ENCODE measurements at places on chromosomes 4 and X. TPM values are rescaled to one million over a fixed set of nuclear protein-coding genes. Genes with fewer than 3 reads are reported as not detected.

The TACR3 gene
- total RNA-seq = 0.10 TPM

The NDUFA1 gene
- 69.7 TPM for total RNA-seq

The LPAR4 gene
- not detected for total RNA-seq

The ZAR1 gene
- total RNA-seq = not detected

The TMEM255A gene
- total RNA-seq = 0.67 TPM

The HHIP gene
- total RNA-seq = 0.81 TPM

The SYTL4 gene
- total RNA-seq = 13.1 TPM

The PSAPL1 gene
- total RNA-seq = not detected

The WDR1 gene
- total RNA-seq = 188 TPM

The TBC1D25 gene
- 16.5 TPM for total RNA-seq

The TMSB15B gene
- 0.34 TPM for total RNA-seq

The FAAH2 gene
- total RNA-seq = 11.4 TPM

DNA sequence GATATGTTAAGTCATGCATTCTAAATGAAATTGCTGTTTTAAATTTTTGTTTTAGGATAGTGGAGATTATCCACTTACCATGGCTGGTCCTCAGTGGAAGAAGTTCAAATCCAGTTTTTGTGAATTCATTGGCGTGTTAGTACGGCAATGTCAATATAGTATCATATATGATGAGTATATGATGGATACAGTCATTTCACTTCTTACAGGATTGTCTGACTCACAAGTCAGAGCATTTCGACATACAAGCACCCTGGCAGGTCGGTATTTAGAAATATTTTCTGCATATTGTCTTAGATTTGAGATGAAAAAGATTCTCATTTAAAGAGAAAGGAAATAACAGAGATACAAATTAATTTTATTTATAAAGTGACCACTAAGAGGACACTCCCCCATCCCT is 83.6 kb downstream of the STAG2 start:
- DNase-seq = no peak

DNA sequence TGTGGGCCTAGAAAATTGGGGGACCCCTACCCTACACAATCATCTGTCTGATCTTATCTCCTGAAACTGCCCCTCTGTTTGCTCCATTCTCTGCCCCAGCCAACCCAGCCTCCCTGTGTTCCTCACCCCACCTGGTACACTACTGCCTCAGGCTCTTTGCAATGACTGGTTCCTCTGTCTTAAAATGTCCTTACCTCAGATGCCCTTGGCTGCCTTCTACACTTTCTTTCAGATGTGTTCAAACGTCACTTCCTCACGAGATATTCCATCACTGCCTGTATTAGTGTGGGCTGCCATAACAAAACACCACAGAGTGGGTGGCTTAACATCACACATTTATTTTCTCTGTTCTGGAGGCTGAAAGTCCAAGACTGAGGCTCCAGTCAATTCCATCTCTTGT is 29.2 kb downstream of the QDPR start:
- DNase-seq = no peak

DNA sequence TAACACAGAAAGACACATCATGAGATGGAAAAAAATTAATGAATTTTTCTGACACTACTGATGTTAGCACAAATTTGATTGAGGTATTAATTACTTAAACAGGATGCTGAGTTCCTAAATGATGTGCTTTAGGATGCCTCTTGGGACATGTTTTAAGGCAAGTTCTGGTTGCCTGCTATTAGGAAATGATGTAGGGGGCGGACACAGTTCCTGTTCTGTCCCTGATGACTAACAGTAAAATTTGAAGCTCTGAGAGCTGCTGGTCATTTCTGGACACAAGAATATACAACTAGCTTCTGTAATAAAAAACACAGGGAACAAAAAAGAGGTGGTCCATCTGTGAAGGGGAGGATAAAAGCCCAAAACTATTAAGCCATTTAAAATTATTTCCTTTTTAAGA is 163.2 kb upstream of the ETNPPL start:
- DNase-seq = no peak

GRCh38 chrX:11967986-11968869 is 170.0 kb upstream of the FRMPD4 start:
- DNase-seq = no peak

DNA sequence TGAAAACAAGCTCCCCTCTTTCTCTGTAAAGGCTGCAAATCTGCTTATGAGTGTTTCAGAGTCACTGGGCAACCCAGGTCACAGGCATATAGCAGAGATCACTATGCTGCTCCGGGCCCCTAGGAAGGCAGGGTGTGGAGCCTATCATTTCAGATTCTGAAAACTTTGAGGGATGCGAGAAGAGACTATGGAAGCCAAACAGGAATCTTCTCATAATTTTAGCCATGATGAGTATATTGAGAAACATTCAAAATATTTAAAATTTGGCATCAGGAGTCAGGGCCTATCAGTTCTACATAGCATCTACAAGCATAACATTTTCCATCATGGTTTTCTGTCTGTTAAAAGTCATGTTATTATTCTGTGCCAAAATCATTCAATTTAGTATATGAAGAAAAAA is 61.7 kb upstream of the ATXN3L start:
- no peak for DNase-seq

DNA sequence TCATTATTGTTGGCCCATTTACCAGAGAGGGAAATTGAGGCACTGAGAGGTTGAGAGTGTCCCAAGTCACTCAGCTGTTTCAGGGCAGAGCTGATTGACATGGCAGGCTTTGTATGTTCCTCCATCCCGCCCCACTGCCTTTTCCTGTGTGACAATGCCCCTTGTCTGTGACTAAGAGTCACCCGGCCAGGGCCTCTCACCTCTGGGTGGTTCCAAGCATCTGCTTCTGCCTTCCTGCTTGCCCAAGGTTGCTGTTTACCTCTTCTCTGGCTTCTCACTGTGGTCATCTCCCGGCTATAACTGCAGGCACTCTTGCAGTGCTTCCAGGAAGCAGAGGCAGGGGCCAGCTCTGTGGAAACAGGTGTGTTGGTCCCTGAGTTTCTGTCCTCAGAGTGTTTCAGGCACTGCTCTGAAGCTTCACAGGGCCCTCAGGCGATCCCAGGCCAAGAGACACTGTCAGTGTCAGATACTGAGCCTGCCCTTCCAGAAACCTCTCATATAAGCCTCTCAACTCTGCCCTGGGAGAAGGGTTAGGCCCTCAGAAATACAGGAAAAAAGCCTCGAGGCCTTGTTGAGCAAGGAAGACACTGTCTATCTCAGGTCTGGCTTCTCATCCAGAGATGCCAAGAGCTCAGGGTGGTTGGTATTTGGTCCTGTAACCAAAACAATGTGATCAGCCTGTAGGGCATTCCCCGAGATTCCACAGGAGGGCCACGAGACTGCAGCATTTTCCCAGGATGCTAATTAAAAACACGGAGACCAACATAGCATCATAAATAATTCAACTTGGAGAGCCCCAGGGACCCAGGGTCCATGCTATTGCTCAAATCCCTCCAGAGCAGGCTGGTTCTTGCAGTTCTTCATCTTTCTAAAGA is 42.0 kb upstream of the PROM1 start:
- DNase-seq = no peak

GRCh38 chr4:38615847-38616246 is 48.2 kb upstream of the KLF3 start:
- DNase-seq = no peak

- DNase-seq = no peak
These were observed 55.4 kb upstream of the GPR78 start for GRCh38 chr4:8524595-8525382.

- DNase-seq = no peak
These were observed 7.4 kb downstream of the PCDH18 start for GRCh38 chr4:137524725-137525369.

DNA sequence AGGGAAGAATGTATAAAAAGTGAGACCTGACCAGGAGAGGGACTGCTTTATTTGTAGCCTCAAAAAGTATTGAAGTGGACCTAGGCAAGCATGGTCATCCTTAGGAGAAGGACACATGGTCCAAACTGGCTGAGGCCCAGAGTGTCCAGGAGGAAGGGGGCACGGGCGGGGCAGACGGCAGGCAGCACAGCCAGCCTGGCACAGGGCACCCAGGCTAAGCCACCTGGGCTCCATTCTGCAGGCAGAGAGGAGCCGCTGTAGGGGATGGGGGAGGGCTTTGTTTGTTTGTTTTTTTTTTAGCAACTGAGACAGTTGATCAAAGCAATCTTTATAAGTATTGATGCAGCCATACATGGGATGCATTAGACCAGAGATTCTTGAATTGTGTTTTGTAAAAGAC is 188.6 kb downstream of the PRDM5 start:
- DNase-seq = no peak

GRCh38 chrX:109773374-109773773 is 40.3 kb upstream of the ACSL4 start:
- DNase-seq = no peak

DNA sequence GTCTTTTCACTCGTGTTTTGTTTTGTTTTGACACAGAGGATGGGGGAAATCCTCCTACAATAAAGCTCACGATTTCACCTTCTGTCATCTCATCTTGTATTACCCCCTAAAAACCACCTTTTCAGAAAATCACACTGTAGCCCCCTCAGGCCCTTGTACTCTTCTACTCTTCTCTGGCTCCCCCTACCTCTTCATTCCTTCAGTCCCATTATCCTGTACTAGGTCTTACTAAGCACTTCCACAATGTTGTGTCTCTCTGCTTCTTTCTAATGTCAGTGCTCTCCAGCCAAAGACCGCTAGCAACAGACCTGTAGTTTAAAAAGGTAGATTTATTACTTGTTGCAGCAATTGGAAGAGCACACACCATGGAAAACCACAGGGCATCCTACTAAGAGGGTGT is 30.0 kb upstream of the RNF128 start:
- no peak for DNase-seq

- DNase-seq = no peak
These were observed 25.6 kb upstream of the MTM1 start for GRCh38 chrX:150542846-150543229.

- no peak for DNase-seq
These were observed 8.2 kb downstream of the DIAPH2 start for GRCh38 chrX:96692890-96693289.

GRCh38 chr4:146098397-146098796 is 77.1 kb upstream of the LSM6 start:
- no peak for DNase-seq
